ENCODE measurements at places on chromosomes 5 and 9. TPM values are rescaled to one million over a fixed set of nuclear protein-coding genes. Genes with fewer than 3 reads are reported as not detected.

- DNase-seq, result no peak
These were observed 177.2 kb downstream of the OSTF1 start for GRCh38 chr9:75265525-75265972.

DNA sequence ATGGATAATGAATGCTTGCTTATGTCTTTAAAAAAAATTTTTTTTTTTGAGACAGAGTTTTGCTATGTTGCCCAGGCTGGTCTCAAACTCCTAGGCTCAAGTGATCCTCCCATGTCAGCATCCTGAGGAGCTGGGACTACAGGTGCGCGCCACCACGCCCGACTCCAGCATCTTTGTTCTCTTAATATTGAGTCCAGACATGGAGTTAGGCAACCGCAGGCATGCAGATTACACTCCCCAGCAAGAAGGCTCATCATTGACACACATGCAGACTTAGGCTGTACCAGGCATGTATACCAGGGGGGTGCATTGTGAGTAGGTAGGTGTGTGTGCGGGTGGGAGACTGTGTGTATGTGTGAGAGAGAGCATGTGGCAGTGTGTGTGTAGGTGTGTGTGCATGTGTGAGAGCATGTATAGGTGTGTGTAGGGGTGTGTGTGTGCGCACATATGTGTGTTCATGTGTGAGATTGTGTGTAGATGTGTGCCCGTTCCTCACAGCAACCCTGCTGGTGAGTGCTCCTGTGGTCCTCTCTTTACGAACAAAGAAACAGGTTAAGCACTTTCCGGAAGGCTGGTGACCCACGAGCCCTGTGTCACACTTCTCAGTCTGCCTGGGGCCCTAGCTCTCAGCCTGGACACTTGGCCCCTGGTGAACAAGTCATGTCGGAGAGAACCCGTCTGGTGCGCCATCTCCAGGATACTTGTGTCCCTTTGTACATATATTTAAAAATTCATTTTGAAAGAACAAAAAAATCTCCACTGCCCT, 6.2 kb downstream of the OBP2B start:
- DNase-seq, result no peak

DNA sequence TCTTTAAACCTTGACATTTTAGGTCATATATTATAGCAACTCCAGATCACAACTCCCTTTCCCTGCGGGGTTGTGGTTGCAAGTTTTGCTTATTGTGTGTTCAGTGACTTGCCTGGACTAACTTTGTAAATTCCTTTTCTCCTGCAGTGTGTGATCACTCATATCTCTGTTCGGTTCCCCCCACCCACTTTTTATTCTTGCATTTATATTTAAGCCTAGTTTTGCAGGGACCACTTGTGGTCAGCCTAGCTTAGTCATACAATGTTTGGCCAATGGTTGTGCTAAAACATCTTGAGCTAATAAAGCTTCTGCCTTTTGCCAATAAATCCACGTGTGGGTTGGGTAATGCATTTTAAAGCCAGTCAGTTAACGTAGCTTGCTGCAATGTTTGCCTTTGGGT, 146.5 kb upstream of the IRX4 start:
- DNase-seq, result no peak

- DNase-seq, result no peak
These were observed 98.0 kb downstream of the OR2K2 start for GRCh38 chr9:111231801-111232580.

GRCh38 chr9:87201351-87201751, 254.0 kb upstream of the GAS1 start:
- DNase-seq, result no peak

- DNase-seq, result no peak
These were observed 272.2 kb downstream of the PRELID2 start for GRCh38 chr5:145562931-145563330.

LRRC14B gene
- not detected for total RNA-seq

SPAG8 gene
- total RNA-seq, result 0.94 TPM

C5 gene
- 2.5 TPM for total RNA-seq
